ENCODE measurements at places on chromosomes 12 and 14.

DNA sequence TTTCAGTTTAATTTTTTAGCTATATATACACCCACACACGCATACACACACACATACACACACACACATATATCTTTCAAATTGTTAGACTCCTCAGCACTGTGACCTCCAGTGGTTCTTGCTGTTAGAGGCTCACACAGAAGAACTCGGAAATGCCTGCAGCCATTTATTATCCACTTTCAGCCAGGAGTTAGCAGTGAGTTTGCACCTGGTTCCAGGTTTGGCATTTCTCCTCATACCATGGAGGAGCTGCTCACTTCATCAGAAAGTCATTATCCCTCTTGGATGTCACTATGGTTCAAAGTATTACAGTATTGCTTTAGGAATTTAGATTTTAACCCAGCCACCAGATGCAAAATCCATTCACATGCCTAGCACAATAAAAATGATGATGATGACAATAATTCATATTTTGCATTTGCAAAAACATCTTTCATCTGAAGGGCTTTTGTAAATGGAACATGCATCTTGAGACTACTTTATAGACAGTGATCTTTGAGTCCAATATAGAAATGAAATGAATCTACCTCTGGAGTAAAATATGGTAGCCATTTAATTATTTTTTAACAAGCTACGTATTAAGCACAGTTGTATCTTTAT is 42.3 kb downstream of the NPAS3 start:
- H3K4me1 ChIP-seq: peaks cover 10% of the 10 kb centered on the region
- no peaks in the 10 kb centered on the region for H3K27me3 ChIP-seq
- no peak overlapping the region for H3K27ac ChIP-seq
- DNase-seq: no peak

DNA sequence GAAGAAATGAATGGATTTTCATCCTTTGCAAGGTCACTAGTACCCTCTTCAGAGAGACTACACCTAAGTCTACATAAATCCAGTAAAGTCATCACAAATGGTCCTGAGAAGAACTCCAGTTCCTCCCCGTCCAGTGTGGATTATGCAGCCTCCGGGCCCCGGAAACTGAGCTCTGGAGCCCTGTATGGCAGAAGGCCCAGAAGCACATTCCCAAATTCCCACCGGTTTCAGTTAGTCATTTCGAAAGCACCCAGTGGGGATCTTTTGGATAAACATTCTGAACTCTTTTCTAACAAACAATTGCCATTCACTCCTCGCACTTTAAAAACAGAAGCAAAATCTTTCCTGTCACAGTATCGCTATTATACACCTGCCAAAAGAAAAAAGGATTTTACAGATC is 40.8 kb downstream of the SPATA7 start:
- H3K36me3 ChIP-seq: peaks cover 16% of the 10 kb centered on the region
- no peaks in the 10 kb centered on the region for H3K4me1 ChIP-seq
- no peak overlapping the region for H3K27ac ChIP-seq
- H3K4me3 ChIP-seq: no peak overlapping the region

GRCh38 chr14:73394317-73394716 is 64.0 kb downstream of the NUMB start:
- DNase-seq: no peak
- H3K36me3 ChIP-seq: peaks cover 5% of the 10 kb centered on the region
- H3K27me3 ChIP-seq: no peaks in the 10 kb centered on the region
- H3K4me3 ChIP-seq: no peak overlapping the region
- no peak overlapping the region for H3K27ac ChIP-seq

DNA sequence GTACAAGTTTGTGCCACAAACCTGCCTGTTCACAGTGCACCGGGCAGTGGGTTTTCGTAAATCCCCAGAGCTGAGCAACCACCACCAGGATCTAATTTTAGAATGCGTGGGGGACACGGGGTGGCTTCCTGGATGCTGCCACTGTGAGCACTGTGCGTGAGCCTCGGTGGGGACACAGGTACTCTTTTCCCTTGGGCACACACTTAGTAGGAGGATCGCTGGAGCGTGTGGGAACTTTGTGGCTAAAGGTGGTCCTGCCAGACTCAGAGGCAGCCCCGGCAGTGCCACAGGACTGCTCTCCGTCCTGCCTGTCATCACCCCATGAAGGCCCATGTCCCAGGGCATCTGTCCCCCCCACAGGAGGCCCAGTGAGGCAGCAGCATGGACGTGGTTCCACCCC is 21.1 kb downstream of the BTBD6 start:
- H3K36me3 ChIP-seq: peaks cover 3% of the 10 kb centered on the region
- H3K27ac ChIP-seq: no peak overlapping the region
- H3K4me3 ChIP-seq: no peak overlapping the region
- no peaks in the 10 kb centered on the region for H3K27me3 ChIP-seq
- H3K4me1 ChIP-seq: peaks cover 9% of the 10 kb centered on the region
- DNase-seq: no peak
